ENCODE measurements at places on chromosomes 13 and 19.

- DNase-seq = no peak
Observed at GRCh38 chr19:51572908-51573307, 1.8 kb downstream of the ZNF175 start.

DNA sequence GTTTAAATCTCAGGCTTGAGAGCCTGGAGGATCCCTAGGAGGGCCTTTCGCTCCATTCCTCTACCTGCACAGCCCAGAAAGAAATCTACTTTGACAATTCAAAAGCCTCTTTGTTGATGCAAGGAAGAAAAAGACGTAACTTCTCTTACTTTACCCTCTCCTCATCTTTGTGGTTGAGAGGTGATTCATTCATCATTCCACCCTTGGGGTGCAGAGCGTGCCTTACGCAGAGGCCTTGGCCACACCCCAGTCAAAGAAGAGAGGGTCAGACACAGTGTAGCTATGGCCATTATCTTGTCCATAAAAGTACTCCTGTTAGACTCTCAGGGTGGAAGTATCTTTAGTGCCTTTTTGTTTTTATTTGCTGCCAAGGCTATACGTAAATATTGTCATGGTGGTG, 184.0 kb downstream of the IRS2 start:
- no peak for DNase-seq

DNA sequence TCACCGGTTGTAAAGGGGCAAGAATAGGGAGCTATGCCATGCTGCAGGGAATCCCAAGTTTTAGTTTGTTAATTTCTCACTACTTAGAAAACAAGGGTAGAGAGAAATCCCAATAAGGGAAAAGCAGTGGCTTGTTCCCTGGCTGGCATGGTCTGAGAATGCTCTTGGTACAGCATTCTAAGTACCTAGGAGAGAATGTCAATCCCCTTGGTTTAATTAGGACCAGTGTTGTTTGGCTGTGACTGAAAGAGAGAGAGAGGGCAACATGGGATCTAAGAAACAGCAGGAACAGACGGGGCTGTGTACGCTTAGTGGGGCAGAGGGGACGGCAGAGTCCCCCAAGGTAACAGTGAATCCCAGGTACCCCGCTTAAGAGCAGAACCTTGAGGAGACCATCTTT, 228.8 kb downstream of the PCDH9 start:
- no peak for DNase-seq

- no peak for DNase-seq
Observed at GRCh38 chr19:32798201-32798600, 71.4 kb downstream of the SLC7A9 start.

DNA sequence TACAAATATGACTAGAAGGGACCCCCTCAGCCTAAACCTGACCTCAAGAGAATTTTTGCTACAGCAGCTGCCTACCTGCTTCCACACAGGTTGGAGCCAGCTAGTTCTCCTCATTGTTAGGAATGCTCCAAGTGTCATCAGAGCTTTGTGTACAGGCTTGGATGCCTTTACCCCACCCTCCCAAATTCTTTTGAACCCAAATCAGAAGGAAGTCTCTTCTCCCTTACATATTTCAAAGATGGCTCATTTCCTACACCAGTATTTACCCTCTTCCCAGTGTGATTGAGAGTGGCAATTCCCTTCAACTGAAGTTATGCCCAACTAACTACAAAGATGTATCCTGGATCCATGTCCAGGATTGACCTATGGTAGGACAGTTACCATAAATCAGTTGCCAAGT, 323.2 kb downstream of the OXGR1 start:
- DNase-seq = no peak

DNA sequence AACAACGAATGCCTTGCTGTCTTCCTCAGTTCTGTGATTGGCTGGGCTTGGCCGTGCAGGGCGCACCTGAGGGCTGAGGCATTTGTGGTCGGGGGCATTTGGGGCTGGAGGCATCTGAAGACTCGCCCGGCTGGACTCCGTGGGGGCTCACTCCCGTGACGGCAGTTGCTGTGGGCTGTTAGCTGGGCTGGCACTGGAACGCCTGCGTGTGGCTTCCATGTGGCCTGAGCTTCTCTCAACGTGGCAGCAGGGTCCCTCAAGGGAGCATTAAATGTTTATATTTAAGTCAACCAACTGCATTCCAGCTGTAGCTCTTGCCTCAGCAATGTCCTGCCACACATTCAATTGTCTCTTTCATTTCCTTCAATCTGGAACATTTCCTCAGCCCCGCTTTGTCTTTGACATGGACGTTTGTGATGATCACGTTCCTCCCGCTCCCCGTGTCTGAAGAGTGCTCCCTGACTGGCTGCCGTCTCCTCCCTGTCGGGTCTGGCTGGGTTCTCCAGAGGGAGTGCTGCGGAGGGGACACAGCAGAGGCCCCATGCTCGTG, 21.0 kb downstream of the CCDC8 start:
- peak; percentile 67 for DNase-seq

- DNase-seq = no peak
Observed at GRCh38 chr13:104872153-104872552, 1663.3 kb downstream of the EFNB2 start.

- no peak for DNase-seq
Observed at GRCh38 chr13:81104035-81104715, 763.2 kb upstream of the SPRY2 start.

- DNase-seq = no peak
Observed at GRCh38 chr19:3684054-3684816, 16.0 kb downstream of the PIP5K1C start.

DNA sequence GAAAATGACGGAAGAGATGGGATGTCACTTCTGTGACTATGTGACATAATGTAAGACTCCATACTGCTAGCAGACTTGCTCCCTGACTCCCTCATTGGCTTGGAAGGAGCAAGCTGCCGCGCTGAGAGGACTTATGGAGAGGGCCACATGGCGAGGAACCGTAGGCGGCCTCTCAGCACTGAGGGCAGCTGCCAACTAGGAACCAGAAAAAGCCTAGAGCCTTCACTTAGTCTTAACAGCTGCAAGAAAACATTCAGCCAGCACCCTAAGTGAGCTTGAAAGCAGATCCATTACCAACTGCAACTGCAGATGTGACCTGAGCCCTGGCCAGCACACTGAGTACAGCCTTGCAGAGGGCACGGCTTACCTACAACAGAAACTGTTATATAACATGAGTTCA, 33.9 kb downstream of the USP12 start:
- DNase-seq = no peak

- DNase-seq = no peak
Observed at GRCh38 chr19:11699931-11700794, 38.6 kb downstream of the ZNF823 start.

GRCh38 chr13:82292334-82292733, 1589.9 kb downstream of the SLITRK1 start:
- no peak for DNase-seq

- no peak for DNase-seq
Observed at GRCh38 chr13:59348617-59349016, 815.1 kb downstream of the DIAPH3 start.
